Fibroblast of skin of scalp (primary cell): ENCODE measurements at places on chromosomes 11 and 22.

- DNase-seq = peak; percentile 10
These were observed 8.7 kb upstream of the PEX26 start for GRCh38 chr22:18069041-18069440.

DNA sequence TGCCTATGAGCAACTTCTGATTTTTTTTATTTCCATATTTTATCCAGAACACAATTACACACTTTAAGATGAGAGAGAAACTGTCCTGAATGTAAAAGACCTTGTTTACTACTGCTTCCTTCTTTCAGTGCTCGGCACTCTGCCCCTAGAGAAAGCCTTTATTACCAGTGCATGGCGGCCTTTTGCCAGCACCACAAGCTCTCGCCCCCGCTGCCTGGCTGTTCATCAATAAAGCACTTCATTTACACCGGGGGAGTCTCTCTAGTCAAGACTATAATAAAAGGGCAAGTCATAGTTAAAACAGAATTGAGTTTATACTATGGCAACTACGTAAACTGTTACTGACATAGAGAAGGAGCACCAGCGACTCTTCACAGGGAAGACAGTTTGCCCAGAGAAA is 259.5 kb downstream of the CADM1 start:
- no peak for DNase-seq

- peak; percentile 31 for DNase-seq
These were observed 16.1 kb downstream of the MIAT start for GRCh38 chr22:26673486-26673885.

- DNase-seq = peak; percentile 13
These were observed 179.7 kb downstream of the RRAS2 start for GRCh38 chr11:14179116-14179820.

- DNase-seq = peak; percentile 91
These were observed 41.5 kb upstream of the HSPA8 start for GRCh38 chr11:123103326-123103980.

- peak; percentile 90 for DNase-seq
These were observed 122.2 kb downstream of the PLEKHA7 start for GRCh38 chr11:16891964-16892363.

GRCh38 chr11:117839380-117839881 is 14.9 kb upstream of the FXYD2 start:
- no peak for DNase-seq

DNA sequence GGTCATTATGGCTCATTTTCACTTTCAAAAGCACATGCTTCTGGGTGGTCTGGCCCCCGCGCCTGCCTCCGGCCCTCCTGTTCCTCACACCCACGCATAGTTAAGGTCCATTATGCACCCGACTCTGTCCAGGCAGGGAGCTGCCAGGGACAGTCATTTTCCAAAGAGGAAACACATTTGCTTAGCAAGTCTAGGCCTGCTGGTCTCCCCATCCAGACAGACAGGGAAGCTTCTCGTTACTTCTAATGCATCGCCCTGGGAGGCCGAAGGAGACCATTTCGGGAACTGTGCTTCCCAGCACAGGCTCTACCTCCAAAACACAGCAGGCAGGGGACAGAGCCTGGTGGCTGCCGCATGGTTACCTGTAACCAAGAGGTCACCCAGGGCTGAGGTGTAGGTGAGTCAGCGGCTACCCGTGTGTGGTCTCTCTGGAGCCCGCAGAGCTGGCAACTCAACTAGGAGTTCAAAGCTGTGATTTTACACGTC is 87.1 kb upstream of the SHANK2 start:
- DNase-seq = no peak

DNA sequence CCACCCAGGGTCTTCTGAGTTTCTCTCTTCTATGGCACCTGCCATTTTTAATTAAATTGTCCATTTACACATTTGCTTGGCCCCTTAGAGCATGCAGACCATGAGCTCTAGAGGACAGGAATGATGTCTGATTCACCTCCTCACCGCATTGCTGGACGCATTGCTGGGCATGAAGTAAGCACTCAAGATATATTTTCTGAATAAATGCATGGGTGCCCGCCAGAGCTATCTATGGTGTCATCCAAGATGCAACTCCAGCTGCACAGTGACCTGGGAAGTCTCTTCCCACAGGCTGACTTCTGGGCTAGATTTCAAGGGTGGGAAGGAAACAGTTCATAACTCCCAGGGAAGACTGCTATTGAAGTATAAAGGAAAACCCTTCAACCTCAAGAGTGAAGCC is 66.6 kb upstream of the ASPHD2 start:
- peak; percentile 29 for DNase-seq

DNA sequence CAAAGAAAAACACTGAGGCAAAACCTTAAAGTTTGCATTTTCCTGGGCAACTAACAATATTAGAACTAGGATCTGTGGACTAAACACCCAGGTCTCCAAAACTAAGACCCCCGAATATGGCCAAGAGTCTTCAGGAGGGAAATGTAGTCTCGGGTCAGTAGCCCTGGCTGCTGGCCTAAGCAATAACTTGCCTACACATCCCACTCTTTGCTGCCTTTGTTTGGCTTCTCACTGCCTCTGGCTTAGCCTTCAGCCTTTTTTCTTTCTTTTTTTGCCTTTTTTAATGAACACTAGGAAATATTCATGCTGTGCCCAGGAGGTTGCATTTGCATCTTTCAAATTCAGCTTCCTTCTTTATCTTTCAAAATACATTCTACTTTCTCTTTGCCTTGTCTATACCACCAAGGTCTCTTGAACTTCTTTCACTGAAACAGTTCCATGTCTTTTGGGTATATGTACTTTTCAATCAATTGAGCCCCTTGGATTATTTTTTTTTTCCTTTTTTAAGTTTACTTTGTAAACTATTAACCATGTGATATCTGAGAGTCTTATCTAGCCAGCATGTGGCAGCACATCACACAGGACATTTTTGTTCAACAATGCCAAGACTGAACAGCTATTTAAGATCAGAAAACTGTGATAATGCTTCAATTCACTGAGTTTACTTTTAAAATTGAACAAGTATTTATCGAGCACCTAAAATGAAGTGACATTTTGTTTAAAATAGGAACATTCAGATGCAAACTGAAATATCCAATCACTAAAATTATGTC is 165.0 kb upstream of the TRPC6 start:
- no peak for DNase-seq

DNA sequence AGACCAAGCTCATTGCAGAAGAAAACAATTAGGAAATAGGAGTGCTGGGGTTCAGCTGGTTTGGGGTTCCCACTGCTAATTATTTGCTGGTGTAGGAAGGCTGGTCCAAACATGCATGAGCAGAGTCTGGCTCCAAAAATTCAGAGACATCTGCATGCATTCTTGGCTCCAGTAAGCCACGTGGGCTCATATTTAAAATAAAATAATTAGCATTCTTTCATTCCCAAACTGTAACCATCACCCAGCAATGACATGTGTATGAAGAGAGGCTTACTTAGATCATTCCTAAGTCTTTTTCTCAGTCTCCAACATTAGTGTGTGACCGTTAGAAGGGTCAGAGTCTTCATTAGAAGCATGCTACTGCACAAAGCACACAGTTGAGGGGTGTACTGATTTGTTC is 58.4 kb downstream of the EFCAB6 start:
- no peak for DNase-seq

GRCh38 chr22:37080438-37080837 is 28.9 kb downstream of the KCTD17 start:
- no peak for DNase-seq

DNA sequence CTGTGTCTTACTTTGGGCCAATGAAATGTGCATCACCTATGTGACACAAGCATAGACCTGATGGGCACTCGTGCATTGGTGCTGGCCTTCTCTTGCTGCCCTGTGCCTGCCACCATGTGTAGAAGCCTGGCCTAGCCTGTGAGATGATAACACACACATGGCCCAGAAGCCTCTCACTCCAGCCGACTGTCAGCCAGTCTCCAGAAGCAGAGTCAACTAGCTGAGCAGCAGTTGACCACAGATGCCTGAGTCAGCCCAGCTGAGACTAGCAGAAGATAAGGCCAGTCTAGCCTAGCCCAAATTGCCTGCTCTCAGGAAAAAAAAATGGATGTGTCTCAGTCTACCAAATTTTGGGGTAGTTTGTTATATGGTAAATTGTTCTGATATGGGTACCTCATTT is 46.2 kb downstream of the CSNK2A3 start:
- no peak for DNase-seq

- peak; percentile 60 for DNase-seq
These were observed 47.4 kb upstream of the BIRC3 start for GRCh38 chr11:102269927-102270326.

GRCh38 chr11:134352111-134352510 is 20.3 kb downstream of the GLB1L2 start:
- DNase-seq = no peak

DNA sequence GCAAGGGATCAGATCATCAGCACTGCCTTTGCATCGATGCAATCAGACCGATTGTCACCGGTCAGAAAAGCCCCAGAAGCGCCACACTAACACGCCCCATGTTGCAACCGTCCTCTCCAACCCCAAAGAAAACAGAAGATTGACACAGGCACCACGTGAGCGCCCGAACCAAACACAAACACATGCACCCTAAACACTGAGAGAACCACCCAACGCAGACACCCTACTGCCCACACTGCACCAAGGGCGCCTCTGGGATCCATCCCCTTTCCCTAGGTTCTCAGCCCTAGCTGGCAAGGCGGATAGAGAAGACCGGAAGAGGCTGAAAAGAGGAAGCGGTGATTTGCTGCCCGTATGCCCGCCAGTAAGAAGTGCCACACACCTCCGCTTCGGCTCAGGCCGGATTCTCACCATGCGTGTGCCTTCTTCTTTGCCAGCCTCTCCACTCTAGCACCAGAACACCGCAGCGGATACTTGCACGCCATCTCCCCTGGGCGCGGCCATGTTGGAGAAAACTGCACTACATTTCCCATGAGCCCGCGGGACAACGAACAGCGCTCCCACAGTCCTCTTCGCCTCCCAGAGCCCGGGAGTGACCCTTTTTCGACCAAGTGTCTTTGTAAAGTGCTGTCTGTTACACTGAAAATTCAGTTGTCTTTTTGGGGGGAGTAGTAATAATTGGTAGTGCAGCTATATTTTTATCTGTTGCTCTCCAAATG is at the start of gene ALKBH8:
TSS of gene ALKBH8 (minus strand) at position 517 of the 719 bp plus-strand sequence. CDS start 4,842 bp downstream, outside the sequence.
- DNase-seq = peak; percentile 68

DNA sequence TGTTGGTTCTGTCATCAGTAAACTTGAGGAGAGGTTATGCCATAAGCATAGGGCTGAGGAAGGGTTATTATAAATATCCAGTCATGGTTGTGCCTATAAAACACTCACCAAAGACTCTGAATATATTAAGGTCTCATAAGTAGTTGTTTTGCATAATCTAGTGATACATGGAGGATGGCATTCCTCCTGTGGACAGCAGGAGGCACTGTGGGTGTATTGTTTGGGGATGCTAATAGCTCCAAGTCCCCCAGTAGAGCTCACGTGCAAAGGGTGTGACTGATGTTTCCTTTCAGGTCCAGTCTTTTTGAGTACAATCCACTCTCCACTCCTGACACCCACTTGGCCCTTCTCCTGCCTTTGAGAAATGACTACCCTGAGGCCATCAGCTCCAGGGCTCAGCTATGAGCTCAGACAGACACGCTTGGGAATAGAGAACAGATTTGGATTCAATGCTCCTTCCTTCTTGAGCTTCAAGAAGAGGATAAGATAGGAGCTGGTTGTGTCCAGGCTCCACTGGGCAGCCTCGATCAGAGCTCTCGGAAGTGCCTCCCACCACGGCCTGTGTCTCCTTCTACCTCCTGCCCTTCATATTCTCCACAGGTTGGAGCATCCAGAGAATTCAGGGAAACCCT is 85.2 kb upstream of the IGLL5 start:
- no peak for DNase-seq

- DNase-seq = no peak
These were observed 24.9 kb downstream of the CD44 start for GRCh38 chr11:35163702-35164496.

DNA sequence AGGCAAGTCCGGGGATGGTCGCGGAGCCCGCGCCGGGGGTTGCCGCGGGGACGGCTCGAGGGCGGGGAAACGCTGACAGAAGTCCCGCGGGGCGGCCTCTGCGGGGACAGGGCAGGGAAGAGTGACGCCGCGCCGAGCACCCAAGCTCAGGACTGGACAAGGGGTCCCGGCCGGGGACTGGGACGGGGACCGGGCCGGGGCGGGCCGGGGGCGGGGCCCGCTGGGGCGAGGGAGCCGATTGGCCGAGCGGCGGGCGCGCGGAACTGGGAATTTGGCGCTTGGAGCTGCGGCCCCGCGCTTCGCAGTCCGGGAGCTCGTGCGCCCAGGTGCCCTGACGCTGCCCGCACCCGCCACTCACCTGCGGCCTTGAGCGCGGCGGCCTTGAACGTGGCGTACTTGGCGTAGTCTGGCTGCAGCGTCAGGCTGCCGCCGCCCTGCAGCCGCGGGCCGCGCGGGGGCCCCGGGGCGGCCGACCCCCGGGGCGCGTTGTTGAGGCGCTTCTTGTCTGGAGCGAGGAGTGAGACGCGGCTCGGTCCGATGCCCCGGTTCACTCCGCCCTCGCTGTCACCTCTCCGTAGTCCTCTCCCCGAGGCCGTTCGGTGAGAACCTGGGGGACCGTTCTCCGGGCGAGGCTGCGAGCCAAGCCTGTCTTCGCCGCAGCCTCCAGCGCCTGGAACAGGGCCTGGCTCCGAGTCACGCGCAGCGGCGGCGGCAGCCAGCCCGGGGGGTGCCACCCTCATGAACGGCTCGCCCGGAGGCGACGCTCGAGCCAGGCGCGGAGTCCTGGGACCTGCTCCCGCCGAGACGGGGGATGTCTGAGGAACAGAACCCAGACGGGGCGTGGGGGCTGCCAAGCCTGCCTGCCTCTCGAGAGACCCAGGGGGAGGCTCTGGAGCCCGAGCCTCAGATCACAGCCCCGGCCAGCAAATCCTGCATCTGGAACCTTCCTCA is 4.5 kb downstream of the SHISA8 start:
- DNase-seq = peak; percentile 15

DNA sequence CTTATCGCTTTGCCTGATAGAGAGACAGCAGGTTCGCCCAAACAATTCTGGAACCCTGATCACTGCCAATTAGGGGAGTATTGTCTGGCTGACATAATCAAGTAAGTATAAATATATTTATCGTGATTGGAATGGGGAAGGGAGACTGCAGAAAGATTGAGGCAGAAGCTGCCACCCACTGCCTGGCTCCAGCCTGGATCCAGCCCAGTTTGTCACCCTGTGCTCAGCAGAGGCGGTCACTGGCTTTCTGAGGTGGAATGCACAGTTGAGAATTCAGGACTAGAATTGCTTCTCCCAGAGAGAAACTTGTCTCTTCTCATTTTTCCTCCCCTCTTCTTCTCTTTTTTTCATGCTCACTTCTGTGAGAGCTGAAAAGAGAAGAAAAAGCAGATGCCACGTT is 25.9 kb downstream of the GRAP2 start:
- DNase-seq = no peak

DNA sequence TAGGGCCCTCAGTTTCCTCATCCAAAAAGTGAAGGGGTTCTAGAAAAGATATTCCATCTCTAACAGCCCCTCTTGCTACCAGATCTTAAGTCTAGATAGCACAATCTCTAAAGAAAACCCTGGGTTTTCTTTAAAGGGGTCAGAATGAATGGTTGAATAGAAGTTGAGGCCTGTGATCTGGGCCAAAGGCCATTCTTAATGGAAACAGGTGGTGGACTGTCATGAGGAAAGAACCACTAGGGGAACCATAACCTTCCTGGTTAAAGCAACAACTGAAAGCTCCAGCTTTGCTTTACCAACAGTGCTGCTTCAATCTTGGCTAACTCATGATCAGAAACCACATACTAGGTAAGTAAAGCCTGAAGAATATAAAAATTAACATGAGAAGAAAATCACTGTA is 1.8 kb downstream of the CELF1 start:
- peak; percentile 17 for DNase-seq
